ENCODE measurements at places on chromosomes 12 and 14.
A peak's percentile ranks its signal among the peaks of the same experiment; 100 is the strongest.

- no peak for DNase-seq
Measured at GRCh38 chr14:68337279-68337678, 455.6 kb downstream of the ZFP36L1 start.

- DNase-seq, result no peak
Measured at GRCh38 chr14:66069830-66070541, 416.2 kb upstream of the CCDC196 start.

DNA sequence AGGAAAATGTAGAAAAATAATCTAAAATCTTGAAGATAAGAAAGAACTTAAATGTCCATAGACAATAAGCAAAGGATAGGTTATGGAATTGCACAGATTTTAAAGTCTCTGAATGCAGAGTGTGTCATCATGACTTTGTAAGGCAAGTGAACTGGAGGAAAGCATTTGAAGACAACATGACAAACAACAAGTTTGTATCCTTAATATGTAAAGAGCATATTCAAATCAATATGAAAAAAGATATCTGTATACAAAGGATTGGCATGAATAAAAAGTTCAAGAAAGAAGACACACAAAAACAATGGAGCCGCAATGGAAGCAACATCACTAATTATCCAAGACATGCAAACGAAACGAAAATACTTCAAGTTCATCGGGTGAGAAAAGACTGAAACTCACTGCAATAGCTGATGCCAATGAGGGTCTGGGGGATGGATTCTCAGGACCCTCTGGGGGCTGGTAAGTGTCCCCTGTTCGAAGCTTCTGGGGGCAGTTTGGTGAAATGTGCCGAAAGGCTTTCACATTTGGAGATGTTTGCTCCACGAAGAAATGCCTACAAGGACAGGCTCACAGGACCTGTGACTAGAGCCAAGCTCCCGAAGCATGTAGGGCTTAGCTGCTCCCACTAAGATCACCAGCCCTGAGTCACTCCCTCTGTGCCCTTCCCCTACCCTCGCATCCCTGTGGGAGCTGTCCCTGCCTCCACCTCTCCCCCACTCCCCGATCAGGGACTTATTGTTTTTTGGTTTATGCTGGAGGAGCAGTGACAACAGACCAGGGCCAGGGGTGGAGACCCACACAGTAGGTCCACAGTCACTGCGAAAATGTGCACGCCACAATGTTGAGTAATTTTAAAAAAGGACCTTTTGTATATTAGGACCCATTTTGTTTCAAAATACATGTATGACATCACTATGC lies 345.7 kb upstream of the SFSWAP start:
- no peak for DNase-seq

GRCh38 chr14:37147310-37147880 lies 25.0 kb downstream of the SLC25A21 start:
- DNase-seq, result no peak

- DNase-seq, result no peak
Measured at GRCh38 chr12:26715232-26715631, 117.8 kb downstream of the ITPR2 start.

- DNase-seq, result no peak
Measured at GRCh38 chr12:78887444-78887843, 22.9 kb downstream of the SYT1 start.

- no peak for DNase-seq
Measured at GRCh38 chr12:53867216-53868012, 71.2 kb upstream of the HOXC13 start.

- peak; percentile 57 for DNase-seq
Measured at GRCh38 chr14:79543967-79544697, 667.2 kb downstream of the DIO2 start.

GRCh38 chr14:68687746-68688145 lies 105.1 kb downstream of the ZFP36L1 start:
- no peak for DNase-seq

DNA sequence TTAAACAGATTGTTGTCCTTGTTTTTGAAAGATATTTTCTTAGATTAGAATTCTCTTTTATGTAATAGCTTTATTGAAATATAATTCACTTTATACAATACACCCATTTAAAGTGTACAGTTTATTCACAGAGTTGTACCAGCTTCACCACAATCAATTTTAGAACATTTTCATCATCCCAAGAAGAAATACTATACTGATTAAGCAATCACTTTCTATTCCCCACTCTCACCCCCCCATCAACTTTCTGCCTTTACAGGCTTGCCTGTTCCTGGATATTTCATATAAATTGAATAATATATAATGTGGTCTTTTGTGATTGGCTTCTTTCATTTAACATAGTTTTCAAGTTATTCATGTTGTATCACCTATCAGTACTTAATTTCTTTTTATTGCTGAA lies 44.4 kb downstream of the ARHGAP5 start:
- DNase-seq, result no peak

DNA sequence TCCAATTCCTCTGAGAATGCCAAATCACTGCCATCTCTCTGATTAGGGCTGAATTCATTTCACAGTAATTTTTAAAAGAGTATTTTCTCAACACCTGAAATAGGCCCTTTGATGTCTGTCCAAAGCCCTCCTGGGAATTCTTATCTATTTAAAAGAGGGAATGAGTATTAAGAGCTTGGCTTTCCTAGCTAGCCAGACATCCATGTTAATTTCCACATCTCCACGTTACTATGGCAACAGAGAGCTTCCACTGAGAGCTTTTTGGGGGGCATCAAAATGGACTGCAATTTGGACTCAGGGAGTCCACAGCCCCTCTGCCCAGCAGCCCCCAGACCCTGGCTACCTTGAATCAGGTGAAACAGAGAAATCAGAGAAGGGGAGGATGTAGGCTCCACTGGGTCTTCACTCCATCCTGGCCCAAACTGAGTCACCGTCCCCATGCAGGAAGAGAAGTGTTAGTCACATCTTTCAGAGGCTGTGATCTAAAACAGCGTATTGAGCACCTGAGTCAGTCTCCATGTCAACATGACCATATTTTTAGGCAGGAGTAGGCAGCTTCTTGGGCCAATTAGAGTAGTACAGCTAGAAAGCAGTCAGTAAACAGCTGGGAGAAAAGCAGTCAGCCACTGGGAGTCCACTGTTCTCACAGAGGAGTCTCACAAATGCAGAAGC lies 7.0 kb upstream of the FICD start:
- DNase-seq, result no peak

DNA sequence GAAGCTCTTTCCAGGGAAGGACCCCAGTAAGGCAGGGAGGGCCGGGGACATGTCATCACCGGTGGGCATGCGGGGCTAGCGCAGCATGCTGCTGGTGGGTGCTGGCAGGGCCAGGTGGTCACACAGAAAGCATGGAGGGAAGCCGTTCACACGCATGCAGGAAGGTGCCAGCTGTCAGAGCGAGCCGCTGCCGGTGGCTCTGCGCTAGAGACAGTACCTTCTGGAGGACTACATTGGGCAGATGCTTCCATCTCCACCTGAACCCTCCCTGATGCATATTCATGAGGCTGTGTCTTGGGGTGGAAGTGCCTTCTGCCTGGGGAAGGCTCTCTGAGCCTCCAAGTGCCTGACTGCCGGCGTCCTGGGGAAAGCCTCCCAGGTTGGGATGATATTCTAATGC lies 203.8 kb downstream of the CALM1 start:
- DNase-seq, result no peak

DNA sequence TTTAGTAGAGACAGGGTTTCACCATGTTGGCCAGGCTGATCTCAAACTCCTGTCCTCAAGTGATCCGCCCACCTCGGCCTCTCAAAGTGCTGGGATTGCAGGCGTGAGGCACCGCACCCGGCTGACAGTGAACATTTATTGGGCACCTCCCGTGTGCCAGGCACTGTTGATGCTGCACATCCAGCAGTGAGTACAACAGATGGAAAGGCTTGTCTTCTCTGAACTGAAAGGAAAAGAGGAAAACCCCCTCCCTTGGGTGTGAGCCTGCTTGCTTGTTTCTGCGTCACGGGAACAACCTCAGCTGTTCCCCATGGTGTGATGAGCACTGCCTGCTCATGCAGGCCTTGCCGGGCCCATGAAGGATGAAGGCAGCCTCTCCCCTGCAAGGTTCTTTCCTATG lies 39.5 kb downstream of the DGLUCY start:
- DNase-seq, result no peak

DNA sequence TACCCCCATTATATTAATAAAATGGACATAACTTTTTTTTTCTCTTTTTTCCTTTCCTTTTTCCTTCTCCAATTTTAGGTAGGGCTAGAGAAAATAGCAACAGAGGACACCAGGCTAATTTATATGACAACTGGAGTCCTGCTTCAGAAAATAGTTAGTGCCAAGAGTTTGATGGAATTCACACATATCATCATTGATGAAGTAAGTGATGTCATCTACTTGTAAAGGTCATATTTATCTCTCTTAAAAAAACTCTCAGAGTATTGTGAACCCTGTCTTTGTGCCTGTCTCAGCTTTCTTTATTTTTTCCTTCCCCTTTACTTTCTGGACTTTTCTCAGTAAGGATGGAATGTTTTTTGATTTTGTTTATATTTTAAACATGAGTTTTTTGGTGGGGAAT lies 24.3 kb upstream of the RD3L start:
- DNase-seq, result no peak

- DNase-seq, result no peak
Measured at GRCh38 chr14:79540394-79540793, 670.9 kb downstream of the DIO2 start.

DNA sequence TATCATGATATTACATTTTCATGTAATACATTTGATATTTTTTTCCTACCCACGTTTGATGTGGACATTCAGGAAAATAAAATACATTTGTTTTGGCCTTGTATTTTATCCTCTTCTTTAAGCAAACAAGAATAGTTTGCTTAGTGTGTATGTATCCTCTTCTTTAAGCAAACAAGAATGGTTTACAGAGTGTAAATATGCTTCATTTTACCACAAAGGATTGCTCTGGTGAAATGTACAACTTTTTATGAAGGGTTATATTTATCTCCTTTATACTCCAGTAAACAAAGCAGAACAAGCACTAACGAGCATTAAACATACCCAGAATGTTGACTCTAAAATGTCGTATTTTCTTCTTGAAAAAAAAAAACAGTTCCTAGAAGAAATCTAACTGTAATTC lies 244.7 kb downstream of the KCNH5 start:
- DNase-seq, result no peak

GRCh38 chr12:124829708-124830304 lies 33.9 kb downstream of the SCARB1 start:
- DNase-seq, result no peak

- no peak for DNase-seq
Measured at GRCh38 chr14:68246074-68246785, 426.7 kb downstream of the RAD51B start.

- no peak for DNase-seq
Measured at GRCh38 chr14:51439896-51440295, 199.8 kb downstream of the TMX1 start.

- no peak for DNase-seq
Measured at GRCh38 chr14:51657762-51658161, 6.1 kb downstream of the FRMD6 start.

DNA sequence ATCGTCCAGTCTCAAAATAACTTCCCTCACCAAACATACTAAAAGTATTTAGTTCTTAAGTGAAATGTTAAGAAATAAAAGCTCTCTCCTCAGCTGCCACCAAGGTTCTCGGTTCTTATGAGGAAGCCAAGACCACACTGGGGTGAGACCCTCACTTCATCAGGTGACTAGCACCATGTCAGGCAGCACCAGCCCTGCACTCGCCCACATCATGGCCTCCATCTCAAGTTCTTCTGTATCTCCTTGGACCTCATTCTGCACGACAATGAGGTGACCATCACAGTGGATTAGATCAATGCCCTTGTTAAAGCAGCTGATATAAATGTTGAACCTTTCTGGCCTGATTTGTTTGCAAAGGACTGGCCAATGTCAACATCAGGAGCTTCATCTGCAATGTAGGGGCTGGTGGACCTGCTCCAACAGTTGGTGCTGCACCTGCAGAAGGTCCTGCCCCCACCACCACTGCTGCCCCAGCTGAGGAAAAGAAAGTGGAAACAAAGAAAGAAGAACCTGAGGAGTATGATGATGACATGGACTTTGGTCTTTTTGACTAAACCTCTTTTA lies 12.4 kb downstream of the SEC23A start:
- DNase-seq, result no peak

DNA sequence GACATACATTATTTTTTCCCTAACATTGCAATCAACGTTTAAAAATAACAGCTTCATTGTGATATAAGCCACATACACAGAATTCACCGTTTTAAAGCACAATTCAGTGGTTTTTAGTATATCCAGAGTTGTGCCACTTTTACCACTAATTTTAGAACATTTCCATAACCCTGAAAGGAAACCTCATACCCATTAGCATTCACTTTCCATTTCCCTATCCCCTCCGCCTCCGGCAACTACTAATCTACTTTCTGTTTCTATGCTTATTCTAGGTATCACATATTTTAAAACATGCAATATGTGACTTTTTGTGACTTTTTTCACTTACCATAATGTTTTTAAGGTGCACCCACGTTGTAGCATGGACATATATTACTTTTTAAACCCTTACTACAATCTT lies 55.6 kb upstream of the ISM2 start:
- DNase-seq, result no peak

DNA sequence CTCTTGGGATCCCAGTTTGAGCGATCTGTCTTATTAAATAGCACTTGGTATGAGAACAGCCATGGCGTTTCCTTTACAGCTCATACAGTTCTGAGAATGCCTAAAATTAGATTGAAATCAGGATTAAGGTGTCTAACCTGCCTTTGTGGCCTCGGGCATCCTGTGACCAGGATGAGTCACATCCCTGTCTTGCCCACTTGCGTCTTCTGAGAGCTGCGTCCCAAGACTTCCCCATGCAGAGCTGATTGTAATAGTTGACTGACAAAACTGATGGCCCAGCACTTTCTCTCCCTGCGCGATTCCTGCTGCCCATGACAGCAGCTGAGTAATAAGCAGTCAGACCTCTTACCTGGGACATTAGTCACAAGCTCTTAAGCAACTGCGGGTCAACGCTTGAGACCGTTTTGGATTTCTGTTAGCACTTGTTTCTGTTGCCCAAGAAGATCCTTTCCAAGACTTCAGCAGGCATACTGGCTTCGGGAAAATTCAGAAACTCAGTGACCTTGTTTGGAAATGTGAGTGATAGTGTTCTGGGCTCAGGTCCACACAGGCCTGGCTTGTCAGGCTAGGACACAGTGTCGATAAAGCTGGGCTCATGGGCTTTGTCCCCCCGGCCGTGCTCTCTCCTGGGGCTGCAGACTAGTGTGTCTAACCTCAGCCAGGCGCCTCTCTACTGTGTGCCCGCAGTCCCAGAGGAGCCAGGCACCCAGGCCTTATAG lies 169.9 kb upstream of the HIF1A start:
- DNase-seq, result no peak

DNA sequence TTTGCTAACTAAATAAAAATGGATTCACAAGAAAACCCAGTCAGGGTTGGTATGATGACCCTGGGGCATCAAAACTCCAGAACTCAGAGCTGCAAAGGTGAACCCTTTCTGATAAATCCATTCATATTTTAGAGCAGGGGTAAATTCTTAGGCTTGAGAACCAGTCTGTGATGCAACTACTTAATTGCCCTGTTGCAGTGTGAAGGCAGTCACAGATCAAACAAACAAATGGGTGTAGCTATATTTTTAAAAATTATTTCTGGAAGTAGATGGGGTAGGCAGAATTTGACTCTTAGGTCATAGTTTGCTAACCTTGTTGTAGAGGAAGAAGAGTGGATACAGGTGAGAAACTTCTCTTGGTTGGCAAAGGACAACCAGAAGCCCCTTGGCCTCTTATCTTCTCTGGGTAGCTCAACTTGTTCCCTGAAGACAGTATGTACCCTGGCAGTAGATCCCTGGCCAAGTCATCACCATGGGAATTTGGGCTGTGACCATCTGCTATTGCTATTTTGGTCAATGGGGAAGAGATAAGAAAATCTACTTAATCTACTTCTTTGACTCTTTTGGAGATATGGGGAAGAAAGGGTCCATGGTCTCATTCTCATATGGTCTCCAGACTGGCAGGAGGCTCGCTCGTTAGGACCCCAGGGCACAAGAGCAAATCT lies 216.1 kb downstream of the PPM1H start:
- DNase-seq, result no peak

Measured in smooth muscle cell of the brain vasculature (primary cell).